HuH-7.5 (cell line): ENCODE measurements at places on chromosomes 12 and 14.

GRCh38 chr12:53298164-53298563 lies 1.3 kb upstream of the MYG1 start:
- DNase-seq = no peak

GRCh38 chr14:23514644-23514957 lies 37.0 kb downstream of the ZFHX2 start:
- DNase-seq = no peak

DNA sequence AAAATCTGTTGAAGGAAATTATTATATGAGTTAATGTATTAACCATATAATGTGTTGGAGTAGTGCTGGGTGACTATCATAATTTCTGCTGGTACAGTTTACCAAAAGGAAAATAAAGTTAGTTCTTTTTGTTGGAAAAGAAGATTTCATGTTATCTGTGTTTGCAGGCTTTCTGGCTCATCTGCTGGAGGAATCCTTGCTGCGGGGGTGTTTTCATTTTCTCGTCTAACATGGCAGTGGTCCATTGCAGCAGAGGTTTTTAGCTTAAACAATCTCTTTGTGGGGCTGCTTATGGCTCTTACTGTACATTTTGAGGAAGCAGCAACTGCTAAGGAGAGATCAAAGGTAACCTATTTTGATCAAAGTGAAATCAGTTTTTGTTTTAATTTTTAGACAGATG lies 24.1 kb downstream of the TMEM260 start:
- no peak for DNase-seq

- peak; percentile 55 for DNase-seq
These were observed at the start of gene ISM2 for GRCh38 chr14:77498120-77498979. Gene ISM2 (minus strand): TSS chr14:77498816. CDS start chr14:77498793, 23 bp downstream.

GRCh38 chr12:110058875-110059615 lies 10.7 kb upstream of the C12orf76 start:
- DNase-seq = no peak

DNA sequence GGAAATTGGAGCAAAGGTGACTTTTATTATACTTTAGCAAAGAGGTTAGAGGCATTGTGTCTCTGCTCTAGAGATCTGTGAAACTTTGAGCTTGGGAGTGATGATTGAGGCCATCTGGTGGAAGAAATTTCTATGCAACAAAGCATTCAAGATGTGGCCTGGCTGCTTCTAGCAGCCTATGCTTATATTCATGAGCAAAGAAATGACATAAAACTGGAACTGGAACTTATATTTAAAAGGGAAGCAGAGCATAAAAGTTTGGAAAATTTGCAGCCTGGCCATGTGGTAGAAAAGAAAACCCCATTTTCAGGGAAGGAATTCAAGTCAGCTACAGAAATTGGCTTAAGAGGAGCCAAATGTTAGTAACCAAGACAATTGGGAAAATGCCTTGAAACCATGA lies 70.4 kb downstream of the SDR9C7 start:
- no peak for DNase-seq

DNA sequence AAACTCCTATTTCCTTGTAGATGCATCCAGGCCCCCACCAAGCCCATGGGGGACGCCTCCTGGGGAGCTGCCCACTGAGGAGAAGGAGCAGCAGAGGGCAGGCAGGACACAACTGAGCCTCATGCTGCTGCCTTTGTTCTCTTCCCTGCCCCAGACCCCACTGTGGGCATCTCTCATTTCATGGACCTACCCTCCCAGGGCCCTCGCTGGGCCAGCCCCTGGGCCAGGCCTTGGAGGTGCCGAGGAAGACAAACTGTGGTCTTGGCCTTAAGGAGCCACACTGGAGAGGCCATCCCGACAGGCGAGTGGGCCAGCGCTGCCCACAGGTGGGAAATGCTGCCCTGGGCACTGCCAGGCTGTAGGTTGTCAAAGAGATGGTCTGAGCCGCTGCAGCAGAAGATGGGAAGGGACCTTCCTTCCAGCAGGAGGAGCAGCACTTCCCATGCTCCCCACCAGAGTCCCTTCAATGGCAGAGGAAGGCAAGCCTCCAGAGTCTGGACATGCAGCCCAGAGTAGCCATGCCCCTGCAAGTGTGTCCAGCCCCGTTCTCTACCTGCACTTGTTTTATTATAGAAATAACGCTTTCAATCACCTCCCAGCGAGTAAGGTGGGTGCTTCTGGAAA lies 147.4 kb downstream of the BCL11B start:
- DNase-seq = no peak

- no peak for DNase-seq
These were observed 79.5 kb downstream of the FAR2 start for GRCh38 chr12:29228474-29229157.

GRCh38 chr12:113155646-113156045 lies 6.1 kb downstream of the CFAP73 start:
- DNase-seq = no peak

DNA sequence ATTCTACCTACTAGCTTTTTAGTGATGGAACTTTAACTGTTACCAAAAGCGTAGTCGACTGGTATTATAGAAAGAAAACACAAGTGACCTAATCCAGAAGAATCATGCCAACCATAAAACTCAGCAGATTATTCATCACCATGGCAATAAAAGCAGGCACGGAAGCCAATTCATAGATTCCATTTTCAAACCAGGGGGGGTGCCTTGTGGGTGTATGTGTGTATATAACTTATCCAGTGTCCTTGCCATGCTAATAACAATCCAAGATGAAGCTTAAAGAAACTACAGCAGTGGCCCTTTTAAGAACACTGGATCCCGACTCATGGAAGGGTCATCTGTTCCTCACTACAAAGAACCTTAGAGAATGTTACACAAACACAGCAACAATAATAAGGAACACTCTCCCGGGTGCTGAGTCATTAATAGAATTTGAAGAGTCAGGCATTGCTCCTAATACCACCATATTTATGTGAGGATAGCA lies 61.0 kb downstream of the EPS8 start:
- DNase-seq = no peak

- DNase-seq = no peak
These were observed 209.0 kb upstream of the FBXO33 start for GRCh38 chr14:39641224-39641623.

DNA sequence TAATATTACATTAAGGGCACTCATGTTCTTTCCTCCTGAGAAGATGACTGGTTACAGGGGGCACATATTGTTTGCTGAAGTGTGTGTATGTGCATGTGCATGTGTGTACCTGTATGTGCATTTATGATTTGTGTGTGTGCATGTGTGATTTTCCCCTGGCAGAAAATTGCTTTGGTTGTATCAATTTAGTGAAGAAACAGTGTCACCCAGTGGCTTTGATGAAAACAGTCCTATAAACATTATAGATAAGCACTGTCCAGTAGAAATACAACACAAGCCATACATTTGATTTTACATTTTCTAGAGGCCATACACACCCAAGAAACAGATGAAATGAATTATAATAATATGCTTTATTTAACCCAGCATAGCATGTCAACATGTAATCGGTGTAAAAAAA lies 8.6 kb downstream of the PDE3A start:
- no peak for DNase-seq

- DNase-seq = no peak
These were observed 112.0 kb downstream of the GPHN start for GRCh38 chr14:66619952-66620351.

DNA sequence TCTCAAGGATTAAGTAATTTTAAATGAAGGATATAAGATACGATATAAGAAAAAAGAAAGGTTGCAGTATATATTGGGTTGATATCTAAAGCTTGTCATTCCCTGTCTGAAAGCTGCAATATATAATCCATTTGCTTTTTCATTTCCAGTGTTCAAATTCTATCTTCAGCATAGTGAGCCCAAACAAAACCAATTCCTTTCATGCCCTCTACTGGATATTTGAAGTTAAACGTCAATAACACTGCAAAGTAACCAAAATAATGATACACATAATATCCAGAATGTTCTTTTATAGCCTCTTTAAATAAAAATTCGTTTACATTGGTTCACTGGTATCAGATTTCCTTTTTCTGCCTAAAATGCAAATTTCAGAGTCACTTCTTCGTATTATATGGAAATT lies 64.5 kb upstream of the DAAM1 start:
- no peak for DNase-seq
